ENCODE measurements at places on chromosomes 7 and 10. TPM values are rescaled to one million over a fixed set of nuclear protein-coding genes. Genes with fewer than 3 reads are reported as not detected.

GRCh38 chr7:16929146-16929762 lies 47.5 kb upstream of the AGR3 start:
- no peaks in the 10 kb centered on the region for H3K36me3 ChIP-seq
- no peaks in the 10 kb centered on the region for H3K27me3 ChIP-seq
- DNase-seq, result no peak

- H3K36me3 ChIP-seq, result no peaks in the 10 kb centered on the region
- no peaks in the 10 kb centered on the region for H3K4me1 ChIP-seq
These were observed 72.3 kb upstream of the SP8 start for GRCh38 chr7:20858951-20859350.

DNA sequence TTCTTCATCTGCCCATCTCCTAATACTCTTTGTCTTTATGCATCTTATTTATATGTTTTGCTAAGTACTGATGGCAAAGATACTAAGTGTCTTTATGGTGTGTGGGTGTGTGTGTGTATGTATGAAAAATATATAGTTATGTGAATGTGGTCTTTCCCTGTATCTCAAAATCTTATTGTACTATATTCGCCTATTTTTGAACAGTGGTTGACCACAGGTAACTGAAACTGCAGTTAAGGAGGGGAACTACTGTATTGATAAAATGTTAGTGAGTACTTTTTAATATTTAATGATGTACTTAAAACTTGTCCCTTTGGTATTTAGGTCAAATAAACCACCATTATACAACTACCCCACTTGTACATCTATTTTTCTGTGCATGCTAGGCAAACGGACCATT lies 85.9 kb downstream of the ADD3 start:
- no peak for DNase-seq
- H3K4me3 ChIP-seq, result no peak overlapping the region
- peaks cover 39% of the 10 kb centered on the region for H3K4me1 ChIP-seq
- H3K27ac ChIP-seq, result no peak overlapping the region
- H3K27me3 ChIP-seq, result no peaks in the 10 kb centered on the region
- no peaks in the 10 kb centered on the region for H3K36me3 ChIP-seq

- peak overlapping the region; percentile 97 for H3K27ac ChIP-seq
- peaks cover 27% of the 10 kb centered on the region for H3K4me1 ChIP-seq
- DNase-seq, result no peak
- no peak overlapping the region for H3K4me3 ChIP-seq
- no peaks in the 10 kb centered on the region for H3K36me3 ChIP-seq
These were observed 1.4 kb upstream of the LCOR start for GRCh38 chr10:96830511-96831199.

- DNase-seq, result no peak
- no peaks in the 10 kb centered on the region for H3K4me1 ChIP-seq
- H3K27me3 ChIP-seq, result no peaks in the 10 kb centered on the region
These were observed 60.1 kb upstream of the ELN start for GRCh38 chr7:73967832-73968290.

- H3K36me3 ChIP-seq, result no peaks in the 10 kb centered on the region
- no peaks in the 10 kb centered on the region for H3K27me3 ChIP-seq
- H3K4me1 ChIP-seq, result peaks cover 30% of the 10 kb centered on the region
- no peak for DNase-seq
- no peak overlapping the region for H3K27ac ChIP-seq
These were observed 127.0 kb downstream of the SRPK2 start for GRCh38 chr7:105261689-105262088.

DNA sequence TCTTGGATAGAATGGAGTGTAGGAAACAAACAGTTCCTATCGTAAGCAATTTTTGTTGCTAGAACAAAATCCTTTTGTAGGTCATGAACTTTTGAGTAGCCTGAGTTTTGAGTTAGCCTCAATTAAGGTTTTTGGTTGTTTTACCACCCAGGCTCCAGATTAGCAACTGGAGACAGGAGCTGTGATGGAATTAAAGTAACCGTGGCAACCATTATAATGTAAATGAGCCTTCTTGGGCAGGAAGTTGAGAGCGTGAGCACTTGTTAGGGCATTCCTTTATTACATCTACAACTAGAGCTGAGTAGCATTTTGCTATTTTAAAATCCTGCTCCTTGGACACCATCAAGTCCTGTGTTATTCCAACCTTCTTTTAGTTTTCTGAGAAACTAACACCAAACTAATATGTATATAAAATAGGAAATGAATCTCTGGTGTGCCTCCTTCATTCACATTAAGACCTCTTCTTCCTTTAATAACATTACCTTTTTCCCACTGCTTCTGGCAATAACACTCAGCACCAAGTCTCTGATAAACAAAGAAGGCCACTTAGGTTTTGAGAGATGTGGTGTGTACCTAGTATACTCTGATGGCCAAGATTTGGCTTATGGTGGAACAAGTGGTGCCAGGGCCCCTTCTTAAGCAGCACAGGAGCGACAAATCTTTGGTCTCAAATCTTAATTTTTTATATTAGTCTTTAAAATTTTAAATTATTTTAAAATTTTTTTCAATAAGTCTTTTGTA lies 34.0 kb downstream of the AHCYL2 start:
- no peaks in the 10 kb centered on the region for H3K4me1 ChIP-seq
- no peaks in the 10 kb centered on the region for H3K27me3 ChIP-seq
- no peak overlapping the region for H3K4me3 ChIP-seq

DNA sequence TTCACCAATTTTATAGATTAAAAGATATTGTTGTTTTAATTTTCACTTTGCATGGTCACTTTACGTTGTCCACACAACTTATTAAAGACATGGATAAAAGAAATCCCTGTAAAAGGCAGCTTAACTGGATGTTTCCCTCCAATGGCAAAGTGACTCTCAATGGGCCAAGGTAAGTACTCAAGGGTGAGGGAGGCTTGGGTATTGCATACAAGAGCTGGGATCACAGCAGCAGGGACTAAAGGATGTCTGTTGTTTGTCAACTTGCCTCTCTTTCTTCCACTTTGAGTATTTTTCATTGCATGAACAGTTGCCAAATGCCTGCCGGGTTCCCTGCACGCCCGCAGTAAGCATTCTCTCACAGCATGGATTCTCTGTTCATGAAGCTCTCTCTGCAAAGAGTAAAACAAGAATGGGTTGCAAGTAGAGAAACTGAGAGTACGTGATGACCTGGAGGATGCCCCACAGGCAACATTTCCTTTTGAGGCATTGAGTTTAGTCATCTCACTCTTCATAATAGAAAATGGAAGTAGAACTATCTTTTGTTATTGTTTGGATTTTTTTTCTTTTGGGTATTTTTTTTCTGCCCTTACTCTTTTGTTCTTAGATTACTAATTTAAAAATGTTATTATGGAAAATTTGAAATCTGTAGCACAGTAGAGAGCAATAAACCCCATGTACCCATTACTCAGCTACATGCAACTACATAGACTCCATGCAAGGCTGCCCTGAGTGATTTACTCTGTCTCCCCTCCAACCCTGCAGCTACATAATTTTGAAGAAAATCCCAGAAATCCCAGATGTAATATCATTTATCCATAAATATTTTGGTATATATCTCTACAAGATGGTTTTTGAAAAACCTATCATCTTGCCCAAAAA lies 26.3 kb downstream of the GPR141 start:
- H3K4me1 ChIP-seq, result no peaks in the 10 kb centered on the region
- no peak overlapping the region for H3K27ac ChIP-seq
- no peaks in the 10 kb centered on the region for H3K27me3 ChIP-seq
- no peaks in the 10 kb centered on the region for H3K36me3 ChIP-seq

DNA sequence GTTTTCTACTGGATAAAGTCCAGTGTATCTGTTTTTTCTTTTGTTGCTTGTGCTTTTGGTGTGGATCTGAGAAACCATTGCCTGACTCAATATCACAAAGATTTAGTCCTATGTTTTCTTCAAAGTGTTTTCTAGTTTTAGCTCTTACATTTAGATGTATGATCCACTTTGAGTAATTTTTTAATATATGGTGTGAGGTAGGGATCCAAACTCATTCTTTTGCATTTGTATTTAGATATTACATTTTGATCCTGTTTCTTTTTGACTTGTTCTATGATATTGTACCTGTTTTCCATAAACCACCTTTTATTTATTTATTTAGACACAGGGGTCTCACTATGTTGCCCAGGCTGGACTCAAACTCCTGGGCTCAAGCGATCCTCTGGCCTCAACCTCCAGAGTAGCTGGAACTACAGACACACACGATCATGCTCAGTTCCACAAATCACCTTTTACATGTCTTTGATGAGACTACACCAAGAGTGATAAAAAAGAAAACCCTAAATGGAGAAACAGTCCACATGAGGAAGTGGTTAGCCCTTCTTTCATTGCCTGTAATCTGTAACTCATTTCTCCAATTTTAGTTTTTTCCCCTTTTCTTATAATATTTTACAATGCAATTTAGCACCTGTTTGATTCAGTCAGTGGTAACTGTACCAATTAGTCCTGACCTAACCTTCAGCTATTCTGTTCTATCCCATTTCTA lies 86.0 kb downstream of the SLC37A3 start:
- H3K36me3 ChIP-seq, result no peaks in the 10 kb centered on the region
- H3K4me3 ChIP-seq, result no peak overlapping the region
- peaks cover 32% of the 10 kb centered on the region for H3K4me1 ChIP-seq
- no peaks in the 10 kb centered on the region for H3K27me3 ChIP-seq
- DNase-seq, result no peak

DNA sequence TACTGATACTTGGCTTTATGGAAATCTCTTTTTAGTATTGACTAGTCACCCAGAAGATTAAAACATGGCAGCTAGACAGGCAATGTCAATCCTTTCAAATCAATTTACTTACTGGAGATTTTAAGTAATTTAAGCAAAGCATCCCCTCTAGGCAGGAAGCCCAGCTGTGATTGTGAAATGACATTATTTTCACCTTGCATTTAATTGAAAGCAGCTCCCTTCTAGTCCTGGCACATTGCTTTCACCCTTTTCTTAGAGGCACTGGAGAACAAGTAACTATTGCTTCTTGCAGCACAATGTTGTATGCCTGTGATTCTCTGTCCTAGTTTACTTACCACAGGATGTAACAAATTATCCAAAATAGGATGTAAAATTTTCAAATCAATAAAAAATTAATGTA lies 13.3 kb downstream of the ST7 start:
- no peak overlapping the region for H3K4me3 ChIP-seq
- H3K27me3 ChIP-seq, result no peaks in the 10 kb centered on the region
- no peaks in the 10 kb centered on the region for H3K4me1 ChIP-seq

DNA sequence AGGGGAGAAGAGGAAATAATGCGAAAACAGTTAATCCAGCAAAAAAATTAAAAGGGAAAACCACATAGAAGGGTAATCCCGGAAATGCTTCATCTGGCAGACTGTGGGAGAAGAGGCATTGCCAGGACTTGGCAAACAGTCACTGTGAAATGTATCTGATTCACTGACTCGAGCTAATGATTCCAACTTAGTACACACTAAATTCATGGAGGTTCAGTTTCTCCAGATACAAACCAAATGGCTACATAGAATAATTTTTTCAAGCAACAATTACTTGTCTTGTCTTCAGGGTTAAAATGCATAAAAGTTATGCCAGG lies 36.4 kb downstream of the GDI2 start:
- no peaks in the 10 kb centered on the region for H3K36me3 ChIP-seq
- no peak for DNase-seq
- no peaks in the 10 kb centered on the region for H3K27me3 ChIP-seq
- no peak overlapping the region for H3K4me3 ChIP-seq

DNA sequence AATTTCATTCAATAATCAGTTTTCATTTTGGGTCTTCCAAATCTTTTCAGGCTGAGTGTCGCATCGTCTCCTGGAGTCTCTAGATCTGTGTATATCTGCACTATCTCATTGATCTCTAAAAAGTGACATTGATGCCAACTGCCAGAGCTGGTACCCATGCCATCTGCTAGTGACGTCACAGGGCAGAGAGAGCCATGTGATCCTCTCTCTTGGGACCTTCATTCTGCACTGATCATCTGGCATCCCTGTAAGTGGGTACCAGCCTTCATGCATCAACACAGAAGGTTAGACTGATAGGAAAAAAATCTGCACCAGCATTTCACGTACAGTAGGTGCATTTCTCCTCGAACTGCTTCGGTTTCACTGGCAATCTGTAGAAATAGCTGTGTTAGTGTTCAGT lies at the start of gene NEUROD6:
Gene NEUROD6 (minus strand): TSS at position 124 of the 400 bp plus-strand sequence. CDS start 1,458 bp downstream, outside the sequence.
- H3K27ac ChIP-seq, result no peak within 1 kb of the TSS
- H3K4me1 ChIP-seq, result peaks cover 7% of the 10 kb centered on the region
- H3K27me3 ChIP-seq, result no peaks in the 10 kb centered on the region
- no peak within 1 kb of the TSS for H3K4me3 ChIP-seq
- no peaks in the 10 kb centered on the region for H3K36me3 ChIP-seq

Gene LIPM
- total RNA-seq, result not detected

Gene TRIM56
- total RNA-seq, result 19.4 TPM

Gene DGKI
- 1.2 TPM for total RNA-seq

Gene BUB3
- total RNA-seq, result 128 TPM

Gene FAM25A
- 40.0 TPM for total RNA-seq
